Muscle of leg (tissue), 16 donors: ENCODE measurements at places on chromosomes 4 and X.
A peak's percentile ranks its signal among the peaks of the same experiment; 100 is the strongest.

DNA sequence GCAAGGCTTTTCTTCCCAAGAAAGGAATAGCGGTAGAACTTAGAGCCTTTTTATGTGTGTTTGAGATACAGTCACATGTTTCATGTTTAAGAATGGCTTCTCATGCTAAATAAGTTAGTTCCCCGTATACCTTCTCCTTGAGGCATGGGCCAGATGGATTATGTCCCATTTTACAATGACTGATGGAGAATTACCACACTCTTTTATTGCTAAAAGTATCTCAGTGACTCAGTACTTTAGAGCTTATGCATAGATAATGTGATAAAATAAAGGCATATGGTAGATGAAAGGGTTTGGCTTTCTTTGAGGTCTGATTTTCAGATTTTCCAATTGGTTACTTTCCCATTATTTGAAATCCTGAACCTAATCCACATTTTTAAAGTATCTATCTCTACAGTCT lies 121.8 kb upstream of the BMPR1B start:
- no peak for DNase-seq

DNA sequence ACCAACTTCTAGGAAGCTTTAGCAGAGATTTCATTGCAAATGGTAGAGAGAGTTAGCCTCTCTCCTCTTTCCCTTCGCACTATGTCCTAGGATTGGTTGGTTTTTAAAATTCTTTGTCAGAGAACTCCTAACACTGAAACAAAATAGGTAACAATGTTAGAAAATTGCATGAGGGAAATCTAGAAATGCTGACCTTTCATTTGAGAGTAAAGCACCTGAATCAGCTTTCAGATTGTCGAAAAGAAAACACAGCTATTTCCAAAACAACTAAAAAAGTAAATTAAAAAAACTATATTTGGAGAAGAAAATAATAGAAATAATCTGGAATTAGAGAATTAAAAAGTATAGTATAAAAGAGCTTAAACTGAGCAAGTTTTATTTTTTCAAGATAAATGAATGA lies 108.1 kb upstream of the GK2 start:
- no peak for DNase-seq

GRCh38 chr4:161803171-161803570 lies 360.6 kb downstream of the FSTL5 start:
- no peak for DNase-seq

DNA sequence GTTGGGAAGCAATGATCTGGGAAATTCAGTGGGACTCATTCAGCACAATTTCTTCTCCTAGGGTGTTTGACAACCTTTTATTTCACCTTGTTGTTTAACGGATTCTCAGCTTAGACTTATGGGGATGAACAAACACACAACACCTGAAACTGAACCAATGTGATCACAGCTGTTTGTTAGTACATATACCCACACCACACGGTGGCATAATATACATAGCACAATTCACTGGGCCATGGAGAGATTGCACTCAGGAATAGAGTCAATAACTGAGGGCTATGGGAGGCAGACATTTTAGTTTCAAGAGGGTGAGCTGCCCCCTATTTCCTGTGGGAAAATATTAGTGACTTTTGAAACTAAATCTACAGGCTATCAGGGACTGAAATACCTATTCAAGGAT lies 148.0 kb downstream of the PARM1 start:
- DNase-seq, result no peak

DNA sequence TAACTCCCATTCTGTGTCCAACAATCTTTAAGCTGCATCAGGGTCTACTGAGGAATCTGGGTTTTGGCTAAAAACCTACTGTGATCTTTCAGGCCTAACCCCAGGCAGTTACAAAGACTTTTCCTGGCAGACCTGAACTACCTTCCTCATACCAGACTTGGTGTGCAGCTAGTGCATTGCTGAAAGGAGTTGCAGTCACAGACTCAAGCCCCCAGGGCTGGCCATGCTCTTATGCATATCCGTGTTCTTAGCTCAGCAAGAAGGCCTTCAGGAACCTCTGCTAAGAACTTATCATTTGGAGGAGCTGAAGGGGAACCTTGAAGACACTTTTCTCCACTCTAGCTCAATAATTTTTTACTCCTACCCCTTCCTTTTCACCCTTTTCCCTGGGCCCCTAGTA lies 147.5 kb downstream of the INPP4B start:
- DNase-seq, result no peak

- DNase-seq, result peak; percentile 43
Observed at GRCh38 chr4:123443401-123444289, 47.0 kb downstream of the SPRY1 start.

GRCh38 chrX:12798601-12799000 lies 7.4 kb downstream of the PRPS2 start:
- no peak for DNase-seq

GRCh38 chr4:87081826-87082225 lies 138.6 kb downstream of the KLHL8 start:
- peak; percentile 74 for DNase-seq

DNA sequence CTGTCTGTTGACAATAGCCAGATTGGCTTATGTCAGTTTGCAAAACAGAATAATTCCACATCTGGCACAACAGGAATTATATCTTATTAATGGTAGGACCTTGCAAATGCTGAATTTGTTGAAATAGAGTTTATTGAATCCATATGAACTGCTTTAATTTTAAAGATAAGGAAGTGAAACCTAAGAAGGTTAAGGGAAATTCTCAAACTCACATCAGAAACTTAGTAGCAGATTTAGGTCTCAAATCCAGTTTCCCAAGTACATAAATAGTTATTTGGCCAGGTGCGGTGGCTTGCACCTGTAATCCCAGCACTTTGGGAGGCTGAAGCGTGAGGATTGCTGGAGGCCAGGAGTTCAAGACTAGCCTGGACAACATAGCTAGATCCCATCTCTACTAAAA lies 117.1 kb downstream of the HNRNPD start:
- DNase-seq, result no peak

- no peak for DNase-seq
Observed at GRCh38 chr4:94926936-94927335, 169.2 kb downstream of the BMPR1B start.

DNA sequence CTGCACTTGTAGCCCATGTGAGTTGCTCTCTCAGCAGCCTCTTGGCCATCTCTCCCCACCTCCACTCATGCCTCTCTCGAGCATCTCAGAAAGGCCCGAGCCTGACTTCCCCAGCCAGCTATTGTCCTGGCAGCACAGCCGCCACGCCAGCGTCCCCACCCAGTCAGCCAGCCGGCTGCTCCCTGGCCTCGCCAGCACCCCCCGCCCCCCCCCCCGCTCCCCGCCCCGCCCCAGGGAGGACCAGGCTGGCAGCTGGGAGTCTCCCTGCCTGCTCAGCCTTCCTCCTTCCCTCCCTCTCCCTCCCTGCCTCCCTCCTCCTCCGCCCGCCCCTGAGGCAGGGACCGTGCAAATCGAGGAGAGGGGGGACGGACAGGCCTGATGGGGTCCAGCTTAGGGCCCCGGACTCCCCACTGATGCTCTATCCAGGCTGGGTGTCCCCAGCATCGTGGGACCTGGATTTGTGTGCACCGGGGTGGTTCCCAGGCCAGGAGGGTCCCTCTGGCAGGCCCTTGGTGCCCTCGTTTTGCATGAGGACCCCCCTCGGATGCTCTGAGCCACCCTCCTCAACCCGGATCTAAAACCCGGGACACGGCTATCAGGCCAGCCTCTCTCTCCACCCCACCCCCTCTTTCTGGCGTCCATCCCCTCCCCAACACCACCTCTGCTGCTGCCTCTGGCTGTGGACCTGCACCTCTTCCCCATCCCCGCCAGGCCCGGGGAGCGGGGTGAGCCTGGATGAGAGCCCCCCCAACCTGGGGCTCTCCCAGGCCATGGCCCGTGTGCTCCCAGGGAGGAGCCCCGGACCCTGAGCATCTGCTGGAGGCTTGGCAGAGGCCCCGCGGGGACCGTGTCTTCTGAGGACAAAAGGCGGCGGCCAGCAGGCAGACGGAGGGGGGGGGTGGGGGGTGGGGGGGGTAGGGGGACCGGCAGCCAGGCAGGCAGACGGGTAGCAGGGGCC lies at the start of gene GPR173:
Gene GPR173, plus strand, starts transcription at position 621 of the 958 bp plus-strand sequence. CDS start 27,833 bp downstream, outside the sequence.
- DNase-seq, result peak; percentile 81

GRCh38 chr4:111127841-111128240 lies 505.0 kb upstream of the PITX2 start:
- DNase-seq, result no peak

GRCh38 chr4:184450743-184451535 lies 23.4 kb downstream of the IRF2 start:
- DNase-seq, result no peak

GRCh38 chrX:53732797-53733196 lies 46.3 kb upstream of the HUWE1 start:
- no peak for DNase-seq

DNA sequence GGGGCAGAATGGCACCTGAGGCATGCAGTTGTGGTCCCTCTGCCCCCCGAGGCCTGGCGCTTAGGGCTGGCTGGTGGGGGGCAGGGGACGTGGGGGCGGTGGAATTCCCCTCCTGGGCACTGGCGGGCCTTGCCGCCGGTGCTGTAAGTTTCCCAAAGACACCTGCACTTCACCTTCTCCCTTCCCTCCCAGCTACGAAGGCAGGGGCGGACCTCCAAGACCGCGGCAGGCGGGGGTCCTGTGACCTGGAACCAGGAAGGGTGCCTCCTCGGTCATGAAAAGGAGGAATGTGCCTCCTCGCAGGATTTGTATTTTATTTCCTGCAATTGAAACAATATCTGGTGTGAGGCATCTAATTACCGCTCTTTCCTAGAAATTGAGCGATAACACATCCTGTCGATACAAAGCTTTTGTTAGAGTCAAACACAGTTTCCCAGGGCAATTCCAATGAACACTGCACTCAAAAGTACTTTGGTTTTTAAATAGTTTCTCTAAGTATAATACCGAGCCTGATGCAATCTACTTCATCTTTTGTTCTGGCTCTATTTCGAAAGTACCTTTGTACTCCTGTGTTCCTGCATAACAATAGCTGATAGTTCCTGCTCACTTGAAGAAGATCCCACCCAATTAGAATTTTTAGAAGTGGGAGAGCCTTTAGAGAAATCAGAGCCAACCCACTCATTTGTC lies 12.3 kb upstream of the ADRA2C start:
- DNase-seq, result no peak

DNA sequence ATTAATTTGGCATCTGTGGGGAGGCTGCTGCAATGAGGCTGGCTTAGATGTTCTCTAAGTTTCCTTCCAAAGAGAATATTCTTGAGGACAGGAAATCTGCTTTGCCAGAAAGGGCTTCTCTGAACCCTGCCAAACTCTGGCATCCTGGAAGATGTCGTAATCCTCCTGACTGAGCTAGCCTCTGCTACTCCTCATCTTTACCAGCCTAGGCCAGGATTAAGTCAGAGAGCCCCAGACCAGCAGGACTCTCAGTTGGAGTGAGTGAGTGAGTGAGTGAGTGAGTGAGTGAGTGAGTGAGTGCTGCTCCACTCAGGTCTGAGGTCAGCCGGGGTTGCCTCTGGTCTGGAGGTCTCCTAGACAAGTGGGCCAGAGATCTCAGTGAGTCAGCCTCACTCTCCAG lies 104.9 kb upstream of the SOD3 start:
- no peak for DNase-seq

DNA sequence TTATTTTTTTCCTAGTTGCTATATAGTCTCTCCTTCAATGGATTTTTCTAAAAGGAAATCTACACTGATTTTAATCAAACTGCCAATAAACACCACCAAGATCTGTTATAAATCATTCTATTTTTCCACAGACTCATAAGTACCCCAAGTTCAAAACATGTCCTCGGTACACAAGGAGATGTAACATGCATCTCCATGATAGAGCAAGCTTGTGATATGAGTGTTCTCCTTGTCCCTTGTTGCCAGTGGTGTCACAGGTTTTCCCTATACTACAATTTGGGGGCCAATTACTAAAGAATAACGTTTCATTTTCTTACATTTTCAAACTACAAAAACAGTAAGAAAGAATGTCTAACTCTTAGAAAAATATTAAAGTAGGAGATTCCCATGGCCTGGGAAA lies 491 bp downstream of the ARHGEF6 start:
- peak; percentile 20 for DNase-seq

GRCh38 chr4:3708611-3709010 lies 57.6 kb upstream of the ADRA2C start:
- no peak for DNase-seq

- no peak for DNase-seq
Observed at GRCh38 chr4:64614276-64614675, 205.0 kb upstream of the TECRL start.

GRCh38 chr4:76175336-76175735 lies 27.1 kb upstream of the NUP54 start:
- DNase-seq, result no peak

- no peak for DNase-seq
Observed at GRCh38 chrX:38403834-38404233, 51.4 kb downstream of the OTC start.

DNA sequence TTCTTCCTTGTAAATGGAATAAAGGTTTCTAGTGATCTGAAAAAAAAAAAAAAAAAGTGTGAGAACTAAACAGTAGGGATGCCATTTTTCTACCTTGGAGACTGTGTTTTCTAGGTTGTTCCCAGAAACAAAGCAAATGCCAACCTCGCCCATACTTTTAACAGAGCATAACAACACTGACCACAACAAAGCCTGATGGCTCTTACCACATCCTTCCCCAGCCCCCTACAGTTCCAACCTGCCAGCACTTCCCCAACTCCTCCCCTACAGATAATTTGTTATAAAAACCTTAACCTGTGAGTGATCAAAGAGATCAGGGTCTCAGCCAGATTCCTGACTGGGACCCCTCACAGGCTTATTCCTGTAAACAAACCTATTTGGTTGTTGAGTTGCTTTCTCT lies 940.0 kb downstream of the SH3BGRL start:
- no peak for DNase-seq

DNA sequence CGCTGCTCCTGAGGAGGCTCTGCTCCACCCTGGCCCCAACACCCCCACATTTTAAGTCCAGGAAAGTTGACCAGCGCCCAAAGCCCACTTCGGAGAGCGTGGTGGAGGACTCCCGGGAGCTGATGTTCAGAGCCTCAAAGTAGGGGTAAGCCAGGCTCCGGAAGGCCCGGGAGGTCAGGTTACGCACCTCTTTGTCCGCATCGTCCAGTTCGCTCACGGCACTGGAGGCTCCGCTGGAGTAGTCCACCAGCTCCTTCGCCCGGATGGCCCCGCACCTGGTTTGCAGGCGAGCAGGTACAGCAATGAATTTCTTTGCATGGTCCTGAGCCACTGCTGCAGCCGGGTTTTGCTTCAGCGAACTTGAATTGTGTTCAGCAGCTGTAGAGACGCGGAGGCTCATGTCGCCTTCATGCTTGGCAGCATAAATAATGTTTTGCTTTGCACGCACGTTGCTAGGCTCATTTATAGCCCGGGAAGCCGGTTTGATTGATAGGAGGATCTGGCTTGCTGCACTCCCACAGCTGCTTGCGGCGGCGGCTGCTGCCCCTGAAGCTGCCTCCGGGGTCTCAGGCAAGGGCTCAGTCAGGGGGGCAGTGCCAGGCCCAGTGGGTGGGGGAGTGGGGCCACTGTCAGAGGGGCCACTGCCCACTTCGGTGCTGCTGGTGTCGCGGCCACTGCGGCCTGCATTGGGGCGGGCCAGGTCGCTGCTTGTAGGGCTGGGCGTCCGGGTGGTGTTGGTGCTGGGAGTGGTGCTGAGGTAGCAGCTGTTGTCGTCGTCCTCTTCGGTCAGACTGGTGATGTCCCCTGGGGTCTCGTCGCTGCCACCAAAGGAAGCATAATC lies 4.8 kb downstream of the C4orf54 start:
- DNase-seq, result peak; percentile 87

- no peak for DNase-seq
Observed at GRCh38 chr4:12635629-12636028, 848.5 kb downstream of the RAB28 start.
